Breast epithelium (tissue), 4 donors: ENCODE measurements at places on chromosomes 6 and 20. TPM values are rescaled to one million over a fixed set of nuclear protein-coding genes. Genes with fewer than 3 reads are reported as not detected.

- peak; percentile 79 for DNase-seq
Measured at GRCh38 chr6:3456898-3457709, at the start of gene SLC22A23. Gene SLC22A23 (minus strand): TSS chr6:3457050. CDS start chr6:3456559, 491 bp downstream.

DNA sequence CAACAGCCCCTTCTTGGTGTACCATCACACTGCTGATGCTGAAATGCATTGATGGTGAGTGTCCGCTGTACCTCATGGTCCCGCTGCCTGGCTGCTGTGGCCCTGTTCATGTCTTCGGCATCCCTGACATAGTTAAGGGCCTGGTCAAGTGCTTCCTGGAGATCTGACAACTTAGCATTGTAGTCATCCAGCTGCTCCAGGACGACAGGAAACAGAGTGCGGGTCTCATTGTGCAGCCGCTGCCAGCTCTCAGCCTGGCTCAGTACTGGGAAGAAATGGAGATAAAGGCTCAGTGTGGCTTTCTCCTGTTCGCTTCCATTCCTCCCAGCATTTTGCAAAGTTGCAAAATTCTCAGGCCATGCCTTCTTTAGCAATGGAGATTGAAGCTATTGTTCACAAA, 81.8 kb downstream of the LAMA4 start:
- DNase-seq, result no peak

GRCh38 chr6:27066381-27066780, 181.1 kb upstream of the PRSS16 start:
- no peak for DNase-seq

DNA sequence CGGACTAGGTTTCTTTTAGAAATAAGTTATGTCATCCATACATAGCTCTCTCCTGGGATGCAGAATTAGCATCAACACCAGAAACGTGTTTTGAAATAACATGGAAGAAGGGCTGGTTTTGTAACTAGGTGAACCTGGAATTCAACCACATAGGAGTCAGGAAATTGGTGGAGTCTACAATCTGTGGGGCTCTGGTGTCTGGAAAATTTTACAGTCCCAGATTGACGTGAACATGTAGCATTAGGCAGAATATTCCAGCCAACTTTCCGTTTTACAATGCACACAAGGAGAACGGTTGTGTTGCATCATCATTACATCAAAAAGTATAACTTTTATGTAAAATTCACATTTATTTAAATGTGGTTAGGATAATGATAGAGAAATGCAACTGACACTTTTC, 1.9 kb downstream of the KCNQ5 start:
- DNase-seq, result no peak

DNA sequence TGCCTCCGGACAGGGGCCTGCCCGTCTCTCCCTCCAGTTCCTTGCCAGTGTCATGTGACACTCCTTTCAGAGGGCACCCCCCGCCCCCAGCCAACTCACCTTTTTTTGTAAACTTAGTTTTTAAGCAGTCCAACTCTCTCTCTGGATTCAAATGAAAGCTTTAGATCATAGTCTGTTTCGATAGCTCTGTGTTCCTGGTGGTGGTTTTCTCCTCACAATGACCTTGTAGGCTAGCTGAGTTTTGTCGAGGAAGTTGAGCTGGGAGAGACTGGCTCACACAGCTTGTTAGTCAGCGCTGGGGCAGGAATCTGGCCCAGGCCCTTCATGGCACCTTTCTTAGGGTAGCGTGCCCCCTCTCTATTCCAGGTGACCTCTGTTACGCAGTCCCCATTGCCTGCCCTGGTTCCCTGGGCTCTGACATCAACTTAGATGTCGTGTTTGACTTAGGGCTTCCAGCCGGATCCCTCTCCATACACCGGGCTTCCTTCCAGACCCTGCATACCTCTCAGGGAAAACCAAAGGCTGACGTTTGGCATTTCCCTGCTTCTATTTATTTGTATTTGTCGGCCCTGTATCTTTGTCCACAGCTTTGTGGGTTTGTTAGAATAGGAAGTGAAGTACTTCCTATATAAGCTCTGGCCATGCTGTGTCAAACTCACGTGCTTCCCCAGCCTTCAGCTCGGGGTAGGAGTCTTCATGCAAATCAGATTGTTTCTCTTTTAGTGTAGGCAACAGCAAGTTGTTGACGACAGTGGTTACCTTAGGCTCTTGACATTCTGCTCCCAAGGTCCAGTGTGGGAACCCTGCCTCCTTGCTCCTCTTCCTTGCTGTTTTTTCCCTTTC, 12.7 kb downstream of the IGF2R start:
- no peak for DNase-seq

GRCh38 chr6:139753198-139753861, 378.9 kb upstream of the CITED2 start:
- no peak for DNase-seq

DNA sequence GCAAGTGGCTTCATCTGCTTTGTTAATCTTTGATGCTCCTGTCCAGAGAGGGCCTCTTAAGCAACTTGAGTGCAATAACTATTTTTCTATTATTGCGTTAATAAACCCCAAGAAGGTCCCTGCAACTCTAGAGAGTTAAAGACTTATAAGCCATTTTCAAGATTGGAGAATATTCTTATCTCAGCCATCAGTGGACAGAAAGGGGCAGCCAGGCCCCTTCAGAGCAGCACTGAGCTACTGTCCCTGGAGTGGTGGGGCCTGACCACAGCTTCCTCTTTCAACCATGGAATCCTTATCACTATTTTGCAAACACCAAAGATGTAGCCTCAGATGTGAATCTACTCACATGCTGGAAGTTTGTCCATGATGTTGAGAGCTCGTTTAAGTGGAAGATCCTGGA, 2.8 kb upstream of the MAS1L start:
- DNase-seq, result no peak

- DNase-seq, result no peak
Measured at GRCh38 chr6:43977404-43978111, 149.7 kb downstream of the MRPL14 start.

GRCh38 chr6:155067956-155068615, 73.0 kb downstream of the TIAM2 start:
- DNase-seq, result no peak

DNA sequence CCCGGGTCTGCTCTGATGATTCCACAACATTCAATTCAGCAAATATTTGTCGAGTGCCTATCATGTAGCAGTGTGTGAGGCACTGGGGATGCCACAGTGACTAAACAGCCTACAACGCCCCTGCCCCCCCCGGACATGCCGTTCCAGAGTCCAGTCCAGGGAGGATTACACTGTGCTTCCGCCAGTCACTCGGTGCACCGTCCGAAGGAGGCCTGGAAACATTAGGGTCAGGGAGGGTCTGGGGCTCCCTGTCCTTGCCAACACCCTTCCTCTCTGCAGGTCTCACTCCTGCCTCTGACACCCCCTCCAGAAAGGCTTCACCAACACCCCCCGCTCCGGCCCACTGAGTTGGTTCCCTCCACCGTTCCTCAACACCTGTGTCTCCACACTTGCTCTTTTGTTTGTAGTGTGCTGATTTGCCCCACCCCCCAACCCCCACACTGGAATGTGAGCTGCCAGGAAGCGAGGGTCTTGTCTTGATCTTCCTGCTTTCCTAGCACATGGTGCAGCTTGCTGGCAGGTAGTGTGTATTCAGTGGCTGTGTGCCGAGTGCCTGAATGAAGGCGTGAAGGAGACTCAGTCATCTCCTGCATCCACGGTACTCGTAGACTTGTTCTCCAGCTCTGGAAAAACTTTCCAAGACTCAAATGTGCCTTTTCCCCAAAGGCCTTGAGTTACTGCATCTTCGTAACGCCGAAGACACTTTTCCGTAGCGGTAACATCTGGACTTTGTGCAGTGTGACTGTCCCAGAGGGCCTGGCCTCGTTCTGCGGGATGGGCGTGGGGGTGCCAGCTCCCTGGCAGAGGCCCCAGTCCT, 150.4 kb downstream of the ZDHHC14 start:
- DNase-seq, result no peak

DNA sequence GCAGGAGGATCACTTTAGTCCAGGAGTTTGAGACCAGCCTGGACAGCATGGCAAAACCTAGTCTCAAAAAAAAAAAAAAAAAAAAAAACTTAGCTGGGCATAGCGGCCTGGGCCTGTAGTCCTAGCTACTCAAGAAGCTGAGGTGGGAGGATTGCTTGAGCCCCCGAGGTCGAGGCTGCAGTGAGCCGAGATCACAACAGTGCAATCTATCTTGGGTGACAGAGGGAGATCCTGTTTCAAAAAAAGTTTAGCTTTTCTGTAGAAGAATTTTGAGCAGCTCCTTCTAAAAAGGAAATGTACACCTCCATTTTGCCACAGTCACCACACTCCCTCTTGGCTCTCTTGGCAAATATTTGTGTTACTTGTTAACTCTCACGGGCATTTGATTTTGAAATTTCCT, 505.8 kb downstream of the DOK5 start:
- DNase-seq, result no peak

GRCh38 chr6:149265945-149266344, 51.6 kb upstream of the TAB2 start:
- no peak for DNase-seq

DNA sequence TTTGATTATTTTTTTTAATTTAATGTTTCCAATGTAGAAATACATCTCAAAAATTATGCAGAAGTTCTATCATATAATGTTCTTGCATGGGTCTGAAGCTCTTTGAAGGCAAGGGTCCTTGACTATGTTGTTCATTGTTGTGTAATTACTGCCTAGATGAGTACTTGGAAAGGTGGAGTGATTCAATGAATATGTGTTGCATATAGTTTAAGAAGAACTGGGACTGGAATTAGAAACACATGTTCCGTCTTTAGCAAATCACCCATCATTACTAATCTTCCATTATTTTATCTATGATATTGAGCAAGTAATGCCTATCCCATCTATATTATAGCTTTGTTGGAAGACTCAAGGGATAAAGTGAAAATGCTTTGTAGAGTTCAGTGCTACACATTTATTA, 147.3 kb downstream of the LAMA2 start:
- DNase-seq, result no peak

GRCh38 chr20:36466089-36466488, 75.2 kb upstream of the MYL9 start:
- no peak for DNase-seq

DNA sequence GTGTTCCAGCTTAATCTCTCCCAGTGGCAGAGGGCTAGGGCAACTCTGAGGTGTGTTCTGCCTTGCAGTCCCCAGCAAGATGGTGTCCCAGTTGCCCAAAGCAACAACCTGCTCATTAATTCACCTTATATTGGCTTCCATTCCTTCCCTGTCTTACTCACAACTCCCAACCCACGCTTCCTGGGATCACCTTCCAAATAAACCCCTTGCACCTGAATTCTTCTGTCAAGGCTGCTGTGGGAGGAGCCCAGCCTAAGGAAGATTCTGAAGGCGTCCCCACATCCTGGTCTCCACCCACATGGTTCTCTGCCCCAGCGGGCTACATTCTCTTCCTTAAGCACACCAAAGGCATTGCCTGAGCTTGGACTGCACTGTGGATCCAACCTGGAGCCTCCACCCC, 116.6 kb upstream of the MAFB start:
- DNase-seq, result no peak

GRCh38 chr20:36084897-36085613, 69.5 kb upstream of the EPB41L1 start:
- no peak for DNase-seq

- no peak for DNase-seq
Measured at GRCh38 chr20:6100246-6100645, 22.6 kb downstream of the FERMT1 start.

DNA sequence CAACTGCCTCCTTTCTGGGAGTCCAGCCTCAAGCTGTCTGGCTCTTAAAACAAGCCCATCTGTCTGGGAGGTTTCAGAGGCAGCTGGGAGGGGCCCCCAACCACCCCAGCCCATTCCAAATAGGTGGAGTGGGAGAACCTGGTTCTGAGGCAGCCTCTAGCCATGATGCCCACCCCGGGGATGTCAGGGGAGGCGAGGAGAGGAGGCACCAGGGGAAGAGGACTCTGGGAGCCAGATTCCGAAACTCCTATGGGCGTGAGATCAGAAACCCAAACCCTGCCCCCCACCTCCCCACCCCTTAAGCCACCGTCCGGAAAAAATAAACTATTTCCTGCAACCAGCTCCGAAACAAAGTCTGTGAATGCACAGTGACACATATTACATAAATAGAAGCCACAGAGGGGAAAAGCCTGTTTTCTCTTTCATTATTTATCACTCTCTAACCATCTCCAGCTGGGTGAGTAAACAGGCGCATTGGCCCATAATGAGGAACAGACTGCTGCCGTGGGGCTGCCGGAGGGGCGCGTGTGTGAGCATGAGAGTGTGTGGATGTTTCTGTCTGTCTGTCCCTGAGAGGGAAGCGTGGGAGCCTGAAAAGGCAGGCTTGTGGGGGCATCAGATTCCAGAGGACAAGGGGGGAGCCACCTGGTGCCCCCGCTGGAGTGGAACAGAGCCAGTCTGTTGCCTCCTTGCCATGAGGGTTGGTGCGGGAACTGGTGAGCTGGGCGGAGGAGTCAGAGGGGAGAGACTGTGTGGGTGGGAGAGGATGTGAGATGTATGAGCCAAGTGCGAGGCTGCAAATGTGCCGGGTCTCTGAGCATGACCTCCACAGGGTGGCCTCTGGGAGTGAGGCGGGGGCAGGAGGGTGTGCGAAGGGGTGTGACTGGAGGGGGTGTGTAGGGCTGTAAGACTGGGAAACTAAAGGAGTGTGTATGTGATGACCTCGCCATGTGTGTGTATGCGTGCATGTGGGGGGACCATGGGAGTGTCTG, 14.3 kb upstream of the FOXP4 start:
- DNase-seq, result no peak

DNA sequence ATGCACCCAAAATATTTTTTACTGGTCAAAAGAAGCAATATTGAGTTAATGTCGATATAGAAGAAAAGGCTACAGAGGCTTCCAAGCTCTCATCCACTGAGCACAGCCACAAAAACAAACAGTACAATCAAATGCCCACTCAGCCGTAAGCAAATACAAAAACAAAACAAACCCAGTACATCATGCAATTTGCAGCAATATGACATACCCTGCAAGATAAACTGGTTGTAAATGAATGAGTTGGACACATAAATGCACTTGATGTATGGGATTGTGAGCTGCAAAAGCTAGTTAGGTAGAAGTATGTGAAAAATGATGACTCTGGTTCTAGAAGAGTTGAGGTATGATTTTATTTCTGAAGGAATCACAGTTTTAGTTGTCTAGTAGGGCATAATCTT, 83.9 kb downstream of the SESN1 start:
- no peak for DNase-seq

DNA sequence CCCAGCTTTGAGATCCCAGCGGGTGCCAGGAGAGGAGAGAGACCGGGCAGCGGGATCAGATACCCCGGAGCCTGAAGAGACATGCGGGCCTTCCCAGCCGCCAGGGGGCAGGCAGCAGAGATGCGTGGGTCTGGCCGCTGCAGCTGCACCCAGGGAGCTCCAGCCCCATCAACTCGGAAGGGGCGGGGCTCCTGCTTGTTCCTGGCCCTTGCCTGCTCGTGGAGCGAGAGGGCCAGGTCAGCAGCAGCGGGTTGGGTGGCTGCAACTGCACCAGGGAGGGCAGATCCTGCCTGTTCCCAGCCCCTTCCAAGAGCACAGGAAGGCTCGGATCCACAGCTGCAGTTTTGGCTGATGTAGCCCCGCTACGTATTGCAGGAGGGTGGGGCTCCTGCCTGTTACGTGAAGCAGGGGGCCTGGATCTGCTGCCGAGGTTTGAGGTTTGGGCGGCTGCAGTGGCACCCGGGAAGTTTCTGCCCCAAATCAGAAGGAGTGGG, 532.8 kb downstream of the RFPL4B start:
- DNase-seq, result no peak

SCUBE3 gene
- total RNA-seq, result 0.33 TPM

PTK7 gene
- 57.1 TPM for total RNA-seq

CALHM5 gene
- 2.4 TPM for total RNA-seq

OTOR gene
- not detected for total RNA-seq

RAE1 gene
- total RNA-seq, result 17.4 TPM

LPA gene
- total RNA-seq, result 0.33 TPM

C20orf202 gene
- 0.33 TPM for total RNA-seq

ZNF165 gene
- total RNA-seq, result 3.1 TPM

HLA-DPA1 gene
- total RNA-seq, result 75.4 TPM

MED23 gene
- total RNA-seq, result 23.7 TPM

CCN2 gene
- 91.1 TPM for total RNA-seq

PXDC1 gene
- 86.2 TPM for total RNA-seq

RHAG gene
- not detected for total RNA-seq
